ENCODE measurements at places on chromosomes 5 and 9.
A peak's percentile ranks its signal among the peaks of the same experiment; 100 is the strongest.

GRCh38 chr5:122874179-122874875 is 28.9 kb downstream of the SNX24 start:
- DNase-seq = no peak

- no peak for DNase-seq
Observed at GRCh38 chr5:32600054-32600622, 14.8 kb downstream of the SUB1 start.

- no peak for DNase-seq
Observed at GRCh38 chr5:179731791-179732411, 721 bp upstream of the MAML1 start.

DNA sequence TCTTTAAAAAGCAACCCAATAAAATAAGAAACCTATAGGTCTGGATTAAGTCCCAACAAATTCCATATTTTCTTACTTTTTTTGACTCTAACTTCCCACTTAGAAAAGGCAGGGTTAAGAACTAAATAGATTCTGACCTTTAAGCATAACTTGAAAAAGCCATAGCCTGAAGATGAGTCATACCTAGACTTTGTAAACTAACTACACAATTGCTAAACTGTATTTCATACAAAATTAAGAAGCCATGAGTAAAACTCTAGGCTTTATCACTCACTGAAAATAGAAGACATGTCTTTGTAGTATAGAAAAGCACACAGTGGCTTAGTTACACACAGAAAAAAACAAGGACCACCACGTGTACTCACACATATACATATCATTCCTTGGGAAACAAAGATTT is 51.5 kb downstream of the MLLT3 start:
- no peak for DNase-seq

- no peak for DNase-seq
Observed at GRCh38 chr9:114957558-114957957, 27.2 kb upstream of the TNFSF8 start.

DNA sequence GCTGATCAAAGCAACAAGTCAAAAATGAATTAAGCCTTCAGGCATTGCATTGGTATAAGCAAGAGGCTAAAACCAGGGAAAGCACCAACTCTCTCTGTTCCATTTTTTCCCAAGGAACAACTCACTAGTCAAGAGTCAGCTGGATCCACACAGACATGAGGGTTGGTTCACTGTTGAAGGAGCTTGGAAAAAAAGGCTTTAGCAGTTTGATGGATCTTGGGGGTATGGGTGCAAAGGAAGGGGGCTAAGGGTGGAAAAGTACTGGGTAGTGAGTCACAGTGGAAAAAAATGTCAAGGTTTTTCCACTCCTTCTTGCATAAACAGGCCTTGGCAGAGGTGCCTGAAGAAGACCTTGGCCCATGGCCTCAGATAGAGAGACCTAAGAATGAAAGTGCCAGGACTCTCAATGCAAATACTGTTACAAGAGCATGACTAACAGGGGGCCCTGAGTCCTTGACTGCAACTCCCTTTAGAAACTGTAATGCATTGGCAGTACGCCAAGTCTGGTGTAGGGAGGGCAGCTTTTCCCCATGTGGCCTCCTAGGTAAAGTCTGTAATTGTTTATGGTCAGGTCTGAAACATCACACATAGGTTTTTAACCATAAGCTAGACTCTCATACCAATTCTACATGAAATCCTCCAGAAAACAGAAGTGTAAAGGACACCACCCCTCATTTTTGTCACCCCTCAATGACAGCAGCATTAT is 23.7 kb downstream of the ACTL7A start:
- peak; percentile 61 for DNase-seq

- DNase-seq = no peak
Observed at GRCh38 chr5:109929376-109929775, 239.6 kb downstream of the MAN2A1 start.

DNA sequence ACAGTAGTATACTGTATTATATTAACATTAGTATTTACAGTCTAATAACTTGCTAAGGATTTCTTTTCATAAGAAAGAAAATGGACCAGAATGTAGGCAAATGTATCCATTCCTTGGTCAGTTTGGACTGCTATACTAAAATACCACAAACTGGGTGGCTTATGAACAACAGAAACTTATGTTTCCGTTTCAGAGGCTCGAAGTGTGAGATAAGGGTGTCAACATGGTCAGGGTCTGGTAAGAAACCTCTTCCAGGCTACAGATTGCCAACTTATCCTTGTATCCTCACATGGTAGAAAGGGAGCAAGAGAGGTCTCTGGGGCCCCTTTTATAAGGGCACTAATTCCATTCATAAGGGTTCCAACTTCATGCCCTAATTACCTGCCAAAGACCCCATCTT is 9.2 kb upstream of the ESM1 start:
- no peak for DNase-seq

DNA sequence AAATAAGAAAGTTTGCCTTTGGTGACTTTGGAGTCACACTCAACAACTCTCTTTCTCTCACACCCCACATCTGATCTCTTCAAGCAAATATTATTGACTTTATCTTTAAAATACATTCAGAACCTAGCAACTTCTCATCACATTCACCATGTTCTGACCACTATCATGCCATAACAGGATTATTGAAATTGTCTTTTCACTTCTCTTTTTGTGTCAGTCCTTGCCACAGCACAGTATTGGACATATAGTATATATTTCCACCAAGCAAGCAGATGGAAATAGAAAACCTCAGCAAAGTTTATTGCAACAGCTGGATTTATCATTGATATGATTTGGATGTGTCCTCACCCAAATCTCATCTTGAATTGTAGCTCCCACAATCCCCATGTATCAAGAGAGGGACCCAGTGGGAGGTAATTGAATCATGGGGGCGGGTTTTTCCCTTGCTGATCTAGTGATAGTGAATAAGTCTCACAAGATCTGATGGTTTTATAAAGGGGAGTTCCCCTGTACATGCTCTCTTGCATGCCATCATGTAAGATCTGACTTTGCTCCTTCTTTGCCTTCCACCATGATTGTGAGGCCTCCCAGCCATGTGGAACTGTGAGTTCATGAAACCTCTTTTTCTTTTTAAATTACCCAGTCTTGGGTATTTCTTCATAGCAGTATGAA is 26.9 kb upstream of the ITGA1 start:
- DNase-seq = peak; percentile 45

- DNase-seq = no peak
Observed at GRCh38 chr5:172574871-172575223, 66.2 kb upstream of the NEURL1B start.

DNA sequence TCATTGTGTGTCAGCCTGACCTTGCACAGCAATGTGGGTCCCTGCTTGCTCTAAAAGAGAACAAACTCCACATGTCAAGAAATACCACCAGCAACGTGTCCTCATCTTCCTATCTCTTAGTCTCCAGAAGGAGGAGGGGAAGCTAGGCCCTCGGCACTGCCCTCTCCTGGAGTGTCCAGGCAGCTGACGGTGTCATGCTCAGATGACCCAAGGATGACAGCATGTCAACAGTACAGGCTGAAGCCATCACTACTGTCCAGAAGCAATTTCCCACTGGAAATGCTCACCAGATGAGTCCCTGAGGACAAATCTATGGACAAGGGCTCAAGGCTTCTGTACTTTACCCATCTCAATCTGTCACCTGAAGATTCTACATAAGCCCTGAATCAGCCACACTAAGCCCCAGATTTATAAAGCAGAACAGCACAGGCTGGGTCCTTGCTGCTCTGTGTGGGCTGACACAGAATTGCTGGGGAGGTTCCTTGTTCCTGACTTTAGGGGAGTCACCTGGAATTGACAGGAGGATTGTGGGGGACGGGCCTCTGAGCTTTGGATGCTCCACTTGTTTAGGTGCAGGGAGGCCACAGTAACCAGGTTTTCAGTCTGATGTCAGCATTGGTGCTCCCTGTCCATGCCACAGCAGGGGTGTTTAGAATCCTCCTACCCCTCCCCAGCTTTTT is 210.2 kb downstream of the DAB2IP start:
- no peak for DNase-seq

- no peak for DNase-seq
Observed at GRCh38 chr5:168788786-168789185, 209.6 kb upstream of the PANK3 start.
